ENCODE measurements at places on chromosomes 5 and 9.

- no peak for DNase-seq
These were observed 14.9 kb downstream of the NIPSNAP3B start for GRCh38 chr9:104778802-104779201.

GRCh38 chr9:38435521-38435920 is 11.3 kb upstream of the IGFBPL1 start:
- DNase-seq, result no peak

GRCh38 chr5:15734058-15734457 is 234.1 kb downstream of the FBXL7 start:
- no peak for DNase-seq

DNA sequence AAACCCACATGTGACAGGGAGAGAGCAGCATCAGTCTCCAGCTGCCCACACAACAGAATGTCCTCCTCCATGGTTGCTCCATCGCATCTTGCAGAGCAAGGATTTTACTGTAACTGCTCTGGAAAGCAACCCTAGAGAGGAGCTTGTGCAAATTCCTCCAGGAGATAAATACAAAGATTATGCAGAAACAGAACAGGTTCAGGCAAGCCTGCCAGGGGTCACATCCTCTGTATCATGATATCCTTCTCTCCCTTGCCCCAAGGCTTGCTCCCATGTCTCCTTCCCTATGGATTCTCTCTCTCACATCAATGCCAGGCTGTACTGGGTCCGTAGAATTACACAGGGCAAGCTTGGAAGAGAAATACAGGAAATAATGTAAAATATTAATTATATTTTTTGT is 226.0 kb downstream of the MPDZ start:
- no peak for DNase-seq

DNA sequence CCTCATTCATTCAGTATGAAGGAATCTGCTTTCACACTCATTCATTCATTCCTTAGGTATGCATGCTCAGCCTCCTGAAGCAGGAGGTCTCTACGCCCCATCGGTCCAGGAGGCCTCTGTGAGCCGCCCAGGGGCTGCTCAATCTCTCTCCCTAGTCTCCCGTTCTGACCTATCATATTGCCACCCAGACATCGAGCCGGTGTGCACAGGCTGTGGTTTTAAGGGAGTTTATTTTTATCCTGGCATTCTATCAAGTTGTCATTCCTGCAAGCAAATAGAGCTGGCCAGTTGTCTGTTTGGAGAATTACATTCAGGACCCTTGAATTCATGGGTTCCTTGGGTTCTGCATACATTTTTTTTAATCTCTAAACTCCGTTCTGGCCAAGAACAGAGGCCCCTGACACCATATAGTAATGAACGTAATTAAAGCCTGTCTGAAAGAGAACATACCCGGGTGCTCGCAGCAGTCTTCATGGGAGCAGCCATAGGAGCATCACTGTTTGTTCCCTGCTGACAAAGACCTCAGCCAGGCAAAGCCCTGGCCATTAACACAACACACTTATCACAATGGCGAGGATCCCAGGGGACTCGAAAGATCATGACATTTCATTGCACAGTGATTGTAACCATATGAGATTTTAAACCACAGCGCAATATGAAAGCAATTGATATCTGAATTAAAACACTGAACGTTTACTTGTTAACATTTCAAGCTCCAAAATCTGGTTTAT is 80.9 kb downstream of the ADAMTS16 start:
- DNase-seq, result no peak
